Stimulated activated CD4-positive, alpha-beta T cell treated with anti-CD3 and anti-CD28 coated beads, Interleukin-2, amount 100 ng/mL, for 48 hours (primary cell): ENCODE measurements at places on chromosomes 16 and 17.
A peak's percentile ranks its signal among the peaks of the same experiment; 100 is the strongest.

- DNase-seq = no peak
Observed at GRCh38 chr17:7081341-7082062, 1.5 kb upstream of the CLEC10A start.

- DNase-seq = peak; percentile 4
Observed at GRCh38 chr17:51640108-51640622, 379.8 kb downstream of the UTP18 start.

DNA sequence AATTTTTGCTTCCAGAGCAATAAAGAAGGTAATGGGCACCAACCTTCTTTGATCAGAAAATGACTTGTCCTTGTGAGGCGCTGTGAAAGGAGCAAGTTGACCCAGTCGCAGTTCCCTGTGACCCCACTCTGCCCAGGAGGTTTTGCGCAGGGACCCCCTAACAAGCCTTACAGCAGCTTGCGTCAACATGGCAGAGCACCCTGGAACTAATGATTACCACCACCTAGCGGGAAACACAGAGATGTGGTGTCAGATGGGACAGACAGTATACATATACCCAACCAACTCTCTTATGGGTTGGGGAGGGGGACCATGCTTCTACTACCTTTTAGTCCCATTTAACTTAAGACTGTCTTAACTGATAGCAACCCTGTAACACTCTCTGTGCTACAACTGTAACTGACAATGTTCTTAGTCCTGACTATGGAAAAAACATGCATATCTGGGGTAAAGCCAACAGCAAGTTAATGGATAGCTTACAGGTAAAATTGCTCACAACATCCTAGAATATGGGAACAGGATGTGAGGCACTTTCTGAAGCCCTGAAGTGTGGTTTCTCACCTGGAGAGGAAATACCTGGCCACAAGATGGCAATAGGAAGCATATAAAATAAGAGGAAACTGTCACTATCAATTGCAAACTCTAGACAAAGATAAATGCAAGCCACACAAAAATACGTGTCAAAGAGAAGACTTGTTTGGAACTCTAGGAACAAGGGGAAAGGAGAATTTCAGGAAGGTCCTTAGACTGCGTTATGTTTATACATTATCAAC lies 3.0 kb downstream of the KARS1 start:
- DNase-seq = no peak

DNA sequence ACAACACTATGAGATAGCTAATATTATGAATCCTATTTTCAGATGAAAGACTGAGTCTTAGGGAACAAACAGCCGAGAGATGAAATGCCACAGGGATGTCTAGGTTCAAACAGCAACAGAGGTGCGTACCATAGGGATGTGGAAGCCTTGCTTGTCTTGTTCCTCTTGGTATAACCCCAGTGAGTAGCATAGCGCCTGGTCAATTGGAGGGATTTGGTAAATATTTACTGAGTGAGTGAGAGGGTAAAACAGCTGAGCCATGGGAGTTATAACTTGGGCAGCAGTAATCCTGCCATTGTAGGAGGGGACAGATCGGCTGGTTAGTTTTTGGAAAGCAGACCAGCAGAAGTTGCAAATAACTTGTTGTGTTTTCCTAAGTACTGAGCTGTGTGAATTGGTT lies 80.2 kb downstream of the WWOX start:
- no peak for DNase-seq

DNA sequence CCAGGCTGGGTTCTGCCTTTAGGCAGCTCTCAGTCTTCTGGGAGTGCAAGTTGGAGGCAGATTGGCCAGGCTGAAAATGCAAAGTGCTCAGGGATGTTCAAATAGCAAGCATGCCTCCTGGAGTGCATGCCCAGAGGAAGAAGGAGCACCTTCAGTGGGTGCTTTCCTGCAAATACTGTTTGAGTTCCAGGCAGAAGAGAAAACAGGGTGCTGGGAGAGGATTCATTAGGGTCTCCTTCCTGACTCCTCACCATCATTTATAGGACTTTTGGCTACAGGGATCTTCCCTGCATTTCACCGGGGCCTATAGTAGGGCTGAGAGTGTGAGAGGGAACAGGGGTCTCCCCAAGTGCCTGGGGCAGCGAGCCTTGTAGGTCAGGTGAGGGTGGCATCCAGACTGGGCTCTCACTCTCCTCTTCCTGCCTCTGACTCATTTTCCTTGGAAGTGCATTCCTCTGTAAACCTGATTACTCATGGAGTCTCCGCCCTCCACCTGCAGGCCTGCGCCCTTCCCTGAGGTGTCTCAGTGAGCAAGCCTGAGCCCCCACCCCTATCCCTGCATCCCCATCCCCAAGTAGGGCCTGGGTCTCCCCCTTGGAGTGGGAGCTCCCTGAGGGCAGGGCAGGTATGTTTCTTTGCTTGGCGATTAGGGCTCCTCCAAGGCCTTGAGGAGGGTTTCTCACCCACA lies 17.1 kb upstream of the TNS4 start:
- DNase-seq = no peak

DNA sequence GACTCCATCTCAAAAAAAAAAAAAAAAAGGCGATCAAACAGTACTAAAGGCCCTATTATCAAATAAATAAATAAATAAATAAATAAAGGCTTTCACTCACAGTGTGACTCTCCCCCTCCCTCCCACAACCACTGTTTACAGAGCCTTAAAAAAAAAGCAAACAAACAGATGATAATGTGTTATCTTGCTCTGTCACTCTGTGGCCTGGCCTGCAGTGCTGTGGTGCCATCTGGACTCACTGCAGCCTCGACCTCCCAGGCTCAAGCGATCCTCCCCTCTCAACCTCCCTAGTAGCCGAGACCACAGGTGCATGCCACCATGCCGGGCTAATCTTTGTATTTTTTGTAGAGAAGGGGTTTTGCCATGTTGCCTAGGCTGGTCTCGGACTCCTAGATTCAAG lies 8.1 kb upstream of the NAGLU start:
- no peak for DNase-seq

DNA sequence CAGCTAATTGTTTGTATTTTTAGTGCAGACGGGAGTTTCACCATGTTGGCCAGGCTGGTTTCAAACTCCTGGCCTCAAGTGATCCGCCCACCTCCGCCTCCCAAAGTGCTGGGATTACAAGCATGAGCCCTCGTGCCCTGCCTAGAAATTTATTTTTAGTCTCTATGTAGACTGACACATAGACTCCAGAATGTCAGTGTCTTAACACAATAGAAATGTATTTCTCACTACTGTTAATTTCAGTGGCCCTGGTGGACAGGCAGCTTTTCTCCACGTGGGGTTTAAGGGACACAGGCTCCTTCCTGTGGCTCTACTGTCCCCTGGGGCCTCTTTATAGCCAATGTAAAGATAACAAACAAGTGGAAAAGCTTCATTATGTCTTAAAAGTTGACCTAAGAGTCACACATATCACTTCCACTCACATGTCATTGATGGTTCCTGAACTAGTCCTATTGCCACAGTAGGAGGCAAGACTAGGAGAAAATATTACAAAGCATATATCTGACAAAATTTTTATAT lies 43.8 kb downstream of the COPRS start:
- DNase-seq = no peak

- no peak for DNase-seq
Observed at GRCh38 chr17:17325228-17325627, 22.1 kb downstream of the NT5M start.

DNA sequence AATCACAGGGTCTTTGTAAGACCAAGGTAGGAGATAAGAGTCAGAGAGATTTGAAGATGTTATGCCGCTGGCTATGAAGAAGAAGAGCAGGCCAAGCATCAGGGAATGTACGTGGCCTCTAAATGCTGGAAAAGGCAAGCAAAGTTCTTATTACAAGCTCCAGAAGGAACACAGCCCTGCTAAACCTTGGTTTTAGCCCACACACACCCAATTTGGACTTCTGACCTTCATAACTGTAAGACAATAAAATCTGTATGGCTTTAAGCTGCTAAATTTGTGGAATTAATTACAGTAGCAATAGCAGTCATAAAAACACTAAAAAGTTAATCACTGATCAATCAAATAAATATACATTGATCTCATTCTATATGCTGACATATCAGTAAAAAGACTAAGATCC lies 6.0 kb downstream of the TMEM170A start:
- DNase-seq = no peak

DNA sequence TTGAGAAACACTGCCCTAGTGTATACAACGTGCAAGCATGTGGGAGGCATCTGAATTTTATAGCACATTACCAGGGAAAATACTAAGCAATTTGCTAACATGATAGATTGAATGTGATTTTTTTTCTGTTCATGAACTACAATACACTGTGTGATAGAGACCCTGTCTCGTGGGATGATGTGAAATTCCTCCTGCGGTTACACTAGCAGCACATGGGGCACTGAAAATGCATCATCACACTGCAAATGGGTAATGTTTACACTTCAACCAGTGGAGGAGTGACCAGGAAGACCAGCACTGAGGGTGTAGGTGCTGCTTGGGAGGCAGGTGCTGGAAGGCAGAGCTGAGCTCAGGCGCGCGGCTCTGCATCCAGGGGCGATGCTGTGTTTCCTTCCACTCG lies 28.8 kb downstream of the ORC6 start:
- DNase-seq = no peak

DNA sequence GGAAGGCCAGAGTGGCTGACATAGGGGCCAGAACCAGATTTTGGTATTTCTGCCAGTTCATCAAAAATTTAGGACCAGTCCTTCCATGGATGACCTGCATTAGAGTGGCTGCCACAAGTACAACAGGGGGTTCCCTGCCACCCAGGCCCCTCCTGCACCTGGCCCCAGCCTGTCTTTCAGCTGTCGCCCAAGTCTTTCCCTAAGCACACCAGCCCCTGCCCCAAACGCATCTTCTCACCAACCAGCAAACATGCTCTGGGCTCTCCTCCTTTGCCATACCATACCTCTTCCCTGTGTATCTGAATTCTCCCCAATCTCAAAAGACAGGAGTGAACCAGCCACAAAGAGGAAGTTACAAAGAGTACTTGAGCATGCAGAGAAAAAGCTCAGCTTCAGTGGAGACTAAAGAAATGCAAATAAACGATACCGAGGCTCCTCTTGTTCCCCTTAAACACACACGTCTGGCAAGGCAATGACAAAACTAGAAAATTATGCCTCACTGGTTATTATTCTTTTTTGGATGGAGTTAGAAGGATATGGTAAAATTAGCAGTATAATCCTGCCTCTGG lies 130.6 kb downstream of the DYNLRB2 start:
- no peak for DNase-seq

- DNase-seq = no peak
Observed at GRCh38 chr16:69012906-69013305, 92.5 kb upstream of the HAS3 start.

DNA sequence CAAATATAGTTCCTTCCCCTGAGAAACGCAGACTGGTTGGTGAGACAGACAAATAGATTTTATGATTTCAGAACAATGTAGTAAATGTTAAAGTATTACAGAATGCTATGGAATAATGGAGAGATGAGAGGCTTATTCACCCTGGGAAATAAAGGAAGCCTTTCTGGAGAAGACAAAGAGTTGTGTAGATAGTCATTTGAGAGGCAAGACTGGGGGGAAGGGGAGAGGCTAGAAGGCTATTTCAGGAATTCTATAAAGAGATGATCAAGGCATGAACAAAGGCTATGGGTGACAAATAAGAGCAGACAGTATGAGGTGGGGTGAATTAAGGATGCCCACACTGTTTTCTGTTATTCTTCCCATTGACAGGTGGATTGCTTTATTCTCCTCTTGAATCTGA lies 211.4 kb downstream of the GRIN2A start:
- DNase-seq = no peak

GRCh38 chr16:9159839-9160550 lies 68.6 kb downstream of the HAPSTR1 start:
- DNase-seq = peak; percentile 41

DNA sequence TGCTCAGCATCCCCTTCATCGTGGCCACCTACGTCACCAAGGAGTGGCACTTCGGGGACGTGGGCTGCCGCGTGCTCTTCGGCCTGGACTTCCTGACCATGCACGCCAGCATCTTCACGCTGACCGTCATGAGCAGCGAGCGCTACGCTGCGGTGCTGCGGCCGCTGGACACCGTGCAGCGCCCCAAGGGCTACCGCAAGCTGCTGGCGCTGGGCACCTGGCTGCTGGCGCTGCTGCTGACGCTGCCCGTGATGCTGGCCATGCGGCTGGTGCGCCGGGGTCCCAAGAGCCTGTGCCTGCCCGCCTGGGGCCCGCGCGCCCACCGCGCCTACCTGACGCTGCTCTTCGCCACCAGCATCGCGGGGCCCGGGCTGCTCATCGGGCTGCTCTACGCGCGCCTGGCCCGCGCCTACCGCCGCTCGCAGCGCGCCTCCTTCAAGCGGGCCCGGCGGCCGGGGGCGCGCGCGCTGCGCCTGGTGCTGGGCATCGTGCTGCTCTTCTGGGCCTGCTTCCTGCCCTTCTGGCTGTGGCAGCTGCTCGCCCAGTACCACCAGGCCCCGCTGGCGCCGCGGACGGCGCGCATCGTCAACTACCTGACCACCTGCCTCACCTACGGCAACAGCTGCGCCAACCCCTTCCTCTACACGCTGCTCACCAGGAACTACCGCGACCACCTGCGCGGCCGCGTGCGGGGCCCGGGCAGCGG lies 3.2 kb downstream of the UTS2R start:
- DNase-seq = no peak

DNA sequence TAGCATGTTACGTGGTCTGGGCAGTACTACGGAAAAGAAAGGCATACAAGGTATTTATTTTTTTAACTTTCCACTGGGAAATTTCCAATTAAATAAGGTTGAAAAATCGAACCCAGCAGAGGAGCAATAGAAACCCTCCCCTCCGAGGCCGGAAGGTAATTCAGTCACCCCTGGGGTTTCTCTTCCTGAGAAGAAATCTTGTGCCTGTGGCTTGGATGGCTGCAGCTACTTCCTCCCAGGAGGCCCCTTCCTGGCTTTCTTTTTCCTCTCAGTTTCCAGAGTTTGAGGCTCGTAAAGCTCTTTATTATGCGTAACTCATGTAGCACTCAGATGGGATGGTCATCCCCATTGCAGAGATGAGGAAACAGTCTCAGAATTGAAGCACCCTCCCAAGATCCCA lies 140.3 kb downstream of the ASIC2 start:
- no peak for DNase-seq

GRCh38 chr17:42199416-42200011 lies 5.2 kb upstream of the GHDC start:
- no peak for DNase-seq

DNA sequence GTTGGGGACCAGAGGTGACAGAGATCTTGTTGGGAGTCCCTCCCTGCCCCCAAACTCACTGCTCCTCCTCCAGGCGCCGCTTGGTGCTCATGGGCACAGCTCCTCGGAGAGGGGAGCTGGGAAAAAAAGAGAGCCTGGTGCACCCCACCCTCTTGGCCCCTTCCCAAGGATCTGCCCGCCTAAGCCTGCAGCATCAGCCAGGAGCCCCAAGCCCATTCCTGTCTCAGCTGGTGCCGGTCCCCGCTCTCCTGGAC lies 400 bp downstream of the HCFC1R1 start:
- no peak for DNase-seq
